ENCODE measurements at places on chromosomes 11 and 22.

- no peak for DNase-seq
Measured at GRCh38 chr11:6025056-6025455, 5.5 kb downstream of the OR56A1 start.

DNA sequence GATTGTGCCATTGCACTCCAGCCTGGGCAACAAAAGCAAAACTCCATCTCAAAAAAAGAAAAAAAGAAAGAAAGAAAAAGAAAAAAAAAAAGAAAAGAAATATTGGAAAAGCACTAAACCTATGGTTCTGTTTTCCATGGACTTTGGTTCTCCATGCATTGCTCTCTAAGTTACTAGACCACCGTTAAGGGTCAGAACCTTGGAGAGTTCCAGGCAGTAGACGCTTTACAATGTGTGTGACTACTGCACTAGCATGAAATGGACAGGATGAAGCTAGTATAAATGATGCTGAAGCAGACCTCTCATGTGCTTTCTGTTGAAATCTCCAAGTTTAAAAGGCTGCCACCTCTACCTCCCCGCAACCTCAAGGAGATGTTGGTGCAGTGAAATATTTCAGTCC lies 63.5 kb downstream of the SIK2 start:
- no peak for DNase-seq

GRCh38 chr11:47943721-47944586 lies 36.4 kb upstream of the PTPRJ start:
- no peak for DNase-seq

DNA sequence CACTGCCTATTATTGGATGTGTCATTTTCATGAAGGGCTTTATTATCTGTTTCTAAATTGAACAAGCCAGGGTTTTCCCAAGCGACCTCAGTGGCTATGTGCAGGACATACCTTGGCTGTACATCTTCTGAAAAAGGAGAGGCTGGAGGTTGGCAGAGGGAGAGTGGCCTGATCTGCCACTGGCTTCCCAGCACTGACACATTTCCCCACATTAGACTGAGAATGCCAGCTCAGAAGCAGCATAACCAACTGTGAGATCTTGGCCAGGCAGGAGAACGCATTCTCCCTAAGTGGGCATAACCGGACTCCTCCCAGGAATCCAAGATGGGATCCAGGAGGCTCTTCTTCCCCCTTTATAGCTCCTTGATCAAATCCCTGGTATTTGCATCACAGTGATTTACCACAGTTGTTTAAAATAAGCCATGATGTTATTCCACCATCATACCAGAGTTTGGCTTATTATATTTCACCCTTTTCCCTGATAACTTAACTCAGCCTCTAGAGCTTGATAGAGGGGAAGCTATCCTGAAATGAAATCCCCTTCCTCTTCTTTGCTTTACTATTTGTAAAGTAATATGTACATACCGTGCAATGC lies 33.8 kb downstream of the AMOTL1 start:
- no peak for DNase-seq

- peak; percentile 38 for DNase-seq
Measured at GRCh38 chr11:35662061-35662648, 420 bp upstream of the TRIM44 start.

DNA sequence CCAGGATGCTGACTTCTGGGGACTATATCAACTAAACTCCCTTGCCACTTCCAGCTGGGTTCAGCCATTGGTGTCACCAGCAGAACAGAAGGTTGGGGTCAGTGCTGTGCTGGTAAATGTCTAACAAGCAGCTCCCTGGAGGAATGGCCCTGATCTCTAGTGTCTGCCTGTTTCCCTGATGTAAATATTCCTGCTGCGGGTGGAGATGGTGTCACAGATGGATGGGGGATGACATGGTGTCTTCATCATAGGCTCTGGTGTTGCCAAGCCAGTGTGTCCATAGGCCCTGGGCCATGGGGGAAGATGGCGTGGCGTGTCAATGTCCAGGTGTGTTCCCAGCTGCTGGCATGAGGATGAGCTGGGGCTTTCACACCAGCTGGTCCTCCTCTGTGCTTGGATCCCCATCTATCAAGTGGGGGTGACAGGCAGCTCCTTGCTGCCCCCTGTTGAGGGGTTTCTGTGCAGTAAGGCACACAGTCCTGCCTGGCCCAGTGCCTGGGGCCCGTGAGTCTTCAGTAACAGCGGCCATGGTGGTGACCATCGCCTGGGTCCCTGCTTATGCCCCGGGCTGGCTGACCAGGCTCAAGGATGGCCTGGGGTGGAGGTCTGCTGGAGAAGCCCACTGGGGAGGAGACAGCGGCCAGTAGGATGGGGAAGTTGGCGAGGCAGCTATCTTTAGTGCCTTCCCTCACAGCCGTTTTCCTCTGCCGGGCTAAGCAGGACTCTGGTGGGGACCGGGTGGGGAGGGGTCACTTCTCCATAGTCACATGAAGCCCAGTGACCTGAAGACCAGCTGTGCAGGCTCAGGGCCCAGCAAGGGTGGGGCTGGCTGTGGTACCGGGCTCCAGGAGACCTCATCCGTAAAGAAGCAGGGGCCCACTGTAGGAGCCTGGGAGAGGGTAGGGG lies 12.7 kb downstream of the RPL3 start:
- DNase-seq: peak; percentile 62

GRCh38 chr22:37920126-37920525 lies 14.0 kb downstream of the MICALL1 start:
- DNase-seq: no peak

DNA sequence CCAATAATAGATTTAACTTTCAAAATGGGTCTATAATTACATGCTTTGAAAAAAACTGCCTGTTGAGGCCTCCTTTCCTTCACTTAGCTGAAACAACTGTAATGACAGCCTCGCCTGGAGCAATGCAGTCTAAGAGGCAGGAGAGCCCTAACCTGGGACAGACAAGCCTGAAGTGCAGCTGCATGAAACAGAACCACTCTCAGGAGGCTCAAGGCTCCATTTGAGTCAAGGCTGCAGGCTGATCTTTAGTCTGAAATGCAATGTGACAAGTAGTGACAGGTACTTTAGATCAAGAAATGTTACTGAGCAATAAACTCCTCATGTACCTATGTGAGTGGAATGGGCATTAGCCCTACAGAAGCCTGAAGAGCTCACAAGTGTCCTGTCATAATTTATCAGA lies 414.0 kb upstream of the LUZP2 start:
- no peak for DNase-seq

DNA sequence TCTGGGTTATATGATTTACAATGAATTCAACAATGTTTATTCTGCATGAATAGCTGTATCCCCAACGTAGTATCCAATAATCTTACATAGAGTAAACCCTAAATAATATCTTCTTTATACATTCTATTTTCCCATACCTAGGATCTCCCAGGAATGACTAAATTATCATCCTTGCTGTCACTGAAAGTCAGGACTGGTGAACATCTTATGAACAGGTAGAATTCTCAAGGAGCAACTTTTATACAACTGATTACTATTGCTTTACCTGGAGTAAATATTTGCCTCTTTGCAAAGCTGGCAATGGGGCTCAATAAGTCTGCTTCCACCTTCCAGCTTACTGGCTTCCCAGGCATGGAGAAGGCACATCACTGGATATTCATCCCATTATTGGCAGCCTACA lies at the start of gene OR51B6:
TSS of gene OR51B6 (plus strand) at position 301 of the 400 bp plus-strand sequence. CDS start at position 301, 0 bp downstream.
- no peak for DNase-seq

All from CD4-positive, alpha-beta T cell treated with Interleukin-21 for 1 hour (primary cell).